ENCODE measurements at places on chromosomes 11 and 22.
A peak's percentile ranks its signal among the peaks of the same experiment; 100 is the strongest.

GRCh38 chr11:106697058-106697457 lies 321.2 kb downstream of the GUCY1A2 start:
- DNase-seq = no peak

GRCh38 chr11:134999590-134999989 lies 587.5 kb upstream of the B3GAT1 start:
- no peak for DNase-seq

DNA sequence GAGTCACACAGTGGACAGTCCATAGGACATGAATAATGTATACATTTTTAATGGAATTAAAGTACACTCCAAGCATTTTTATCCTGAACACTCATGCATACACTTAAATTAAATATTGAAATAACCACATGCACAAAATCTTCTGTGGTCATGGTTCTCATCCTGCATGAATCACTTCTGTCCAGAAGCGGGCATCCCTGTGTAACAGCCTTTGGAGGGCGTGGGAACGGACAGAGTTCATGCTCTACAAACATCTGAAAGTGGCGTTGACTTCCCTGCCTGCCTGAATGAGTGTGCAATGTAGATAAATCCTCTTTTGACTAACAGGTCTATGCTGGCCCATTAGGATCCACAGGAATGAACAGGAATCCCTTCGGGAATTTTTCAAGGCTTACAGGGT lies 780.2 kb downstream of the BRD1 start:
- DNase-seq = no peak

DNA sequence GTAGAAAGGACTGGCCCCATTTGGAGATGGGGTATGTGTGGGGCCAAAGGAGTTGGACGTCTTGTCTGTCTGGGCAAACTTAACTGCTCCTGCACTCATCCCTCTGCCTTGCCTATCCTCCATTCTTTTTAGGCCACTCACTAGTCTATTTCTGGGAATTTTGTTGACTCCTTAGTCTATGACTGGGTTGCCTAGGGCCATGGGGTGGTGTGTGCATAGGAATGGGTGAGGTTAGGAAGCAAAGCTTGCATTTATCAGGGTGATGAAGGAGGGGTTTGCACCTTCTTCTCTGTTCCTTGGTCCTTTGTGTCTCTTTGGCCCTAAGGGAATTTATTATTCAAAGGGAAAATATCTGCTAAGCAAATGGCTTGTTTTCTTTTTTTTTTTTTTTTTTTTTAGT lies 80.9 kb upstream of the OR9Q1 start:
- DNase-seq = no peak

DNA sequence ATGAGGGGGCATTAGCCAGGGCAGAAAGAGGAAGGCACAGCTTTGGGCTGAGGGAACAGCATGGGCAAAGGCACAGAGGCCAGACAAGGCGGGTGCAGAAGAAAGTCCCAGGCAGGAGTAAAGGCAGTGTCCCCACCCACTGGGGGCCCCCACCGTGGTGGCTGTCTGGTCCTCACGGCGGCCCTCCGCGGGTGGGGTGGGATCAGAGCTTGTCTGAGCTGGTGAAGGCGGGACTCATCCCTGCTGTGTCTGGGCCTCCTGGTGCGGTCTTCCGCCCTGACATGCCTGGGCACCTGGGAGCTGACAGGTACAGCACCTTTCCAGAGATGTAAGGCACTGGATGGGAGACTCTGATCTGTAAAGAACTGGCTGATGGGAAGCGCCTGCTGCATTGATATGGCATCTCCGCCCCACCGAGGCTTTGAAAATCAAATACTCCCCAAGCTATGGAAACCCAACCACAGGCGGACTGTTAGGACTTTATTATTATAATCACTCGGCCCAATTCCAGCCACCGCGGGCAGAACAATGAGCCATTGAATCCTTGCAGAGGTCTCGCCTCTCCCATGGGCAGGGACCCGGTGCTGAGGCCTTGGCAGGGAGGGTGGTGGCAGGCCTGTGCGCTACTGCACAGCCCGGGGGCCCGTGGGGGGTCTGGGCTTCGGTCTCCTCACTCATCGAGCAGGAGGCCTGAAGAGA lies 14.2 kb upstream of the GNB1L start:
- no peak for DNase-seq

DNA sequence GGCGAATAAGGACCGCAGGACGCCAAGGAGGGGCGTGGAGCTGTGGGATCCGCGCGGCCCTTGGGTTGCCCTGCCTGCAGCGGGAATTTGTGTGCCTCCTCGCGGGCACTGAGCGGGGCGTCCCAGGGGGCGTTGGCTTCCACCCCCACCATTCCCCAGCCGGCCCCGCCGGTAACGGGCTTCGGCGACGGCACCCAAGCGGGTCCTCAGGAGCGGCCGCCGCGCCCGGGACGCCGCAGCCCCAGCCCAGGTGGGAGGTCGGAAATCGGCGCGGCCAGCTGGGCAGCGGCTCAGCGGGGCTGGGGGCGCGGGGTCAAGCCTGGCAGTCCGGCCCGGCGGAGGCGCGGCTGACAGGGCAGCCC lies 320 bp downstream of the CLTCL1 start:
- DNase-seq = no peak

- DNase-seq = no peak
Observed at GRCh38 chr22:22113701-22114100, 130.9 kb upstream of the VPREB1 start.

- peak; percentile 71 for DNase-seq
Observed at GRCh38 chr22:26589845-26590736, at the start of gene TPST2. Gene TPST2, minus strand, starts transcription at chr22:26590132. Its CDS starts 48,502 bp downstream, at chr22:26541630.

- DNase-seq = no peak
Observed at GRCh38 chr11:9251311-9251710, 13.8 kb downstream of the DENND5A start.

DNA sequence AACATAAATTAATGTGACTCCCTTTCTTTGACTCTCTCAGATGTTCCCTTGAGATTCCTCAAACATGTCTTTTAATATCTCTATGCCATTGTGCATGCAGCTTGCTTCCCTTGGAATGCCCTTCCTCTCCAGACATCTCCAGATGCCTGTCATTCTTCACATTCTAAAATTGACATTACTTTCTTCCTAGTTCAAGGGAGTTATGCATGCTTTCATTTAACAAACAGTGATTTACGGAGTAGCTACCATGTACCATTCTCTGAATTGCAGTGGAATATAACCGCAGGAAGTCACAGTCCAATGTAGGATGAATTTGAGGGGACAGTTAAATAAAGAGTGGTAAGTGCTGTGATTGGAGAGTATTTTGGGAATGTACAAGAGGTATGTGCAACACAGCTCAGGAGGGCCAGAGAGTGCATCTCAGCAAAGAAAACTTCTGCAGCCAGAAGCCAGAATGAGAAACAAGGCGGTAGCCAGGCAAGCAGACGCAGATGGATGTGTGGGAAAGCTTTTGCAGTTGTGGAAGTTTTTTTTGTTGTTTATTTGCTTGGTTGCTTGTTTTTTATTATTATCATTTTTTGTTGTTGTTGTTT lies 18.7 kb downstream of the MMP10 start:
- no peak for DNase-seq

- no peak for DNase-seq
Observed at GRCh38 chr22:37101311-37102066, 8.0 kb downstream of the TMPRSS6 start.

DNA sequence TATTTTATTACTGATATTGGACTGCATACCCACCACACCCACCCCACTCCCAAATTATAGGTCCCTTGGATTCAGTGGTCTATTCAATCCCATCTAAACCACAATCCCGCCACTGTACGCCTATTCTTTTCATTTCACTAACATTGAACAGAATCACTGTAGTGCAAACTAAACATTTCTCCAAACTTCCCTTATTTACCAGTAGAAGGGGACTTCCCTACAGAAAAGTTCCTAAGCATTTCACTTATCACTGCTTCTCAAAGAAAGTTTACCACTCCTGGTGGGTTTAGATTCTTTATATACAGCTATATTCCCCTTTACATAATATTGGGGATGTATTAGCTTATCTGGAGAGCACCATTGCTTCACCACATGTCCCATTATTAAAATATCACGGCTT lies 29.3 kb downstream of the OR8B12 start:
- DNase-seq = no peak

DNA sequence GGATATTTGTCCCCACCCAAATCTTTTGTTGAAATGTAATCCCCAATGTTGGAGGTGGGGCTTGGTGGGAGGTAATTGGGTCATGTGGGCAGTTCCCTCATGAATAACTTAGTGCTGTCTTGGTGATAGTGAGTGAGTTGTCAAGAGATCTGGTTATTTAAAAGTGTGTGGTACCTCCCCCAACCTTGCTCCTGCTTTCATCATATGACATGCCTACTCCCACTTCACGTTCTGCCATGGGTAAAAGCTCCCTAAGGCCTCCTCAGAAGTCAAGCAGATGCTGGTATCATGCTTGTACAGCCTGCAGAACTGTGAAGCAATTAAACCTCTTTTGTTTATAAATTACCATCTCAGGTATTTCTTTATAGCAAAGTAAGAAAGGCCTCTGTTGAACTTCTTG lies 30.6 kb downstream of the AAMDC start:
- DNase-seq = no peak

- DNase-seq = no peak
Observed at GRCh38 chr11:130858215-130858614, 58.1 kb downstream of the SNX19 start.

- DNase-seq = no peak
Observed at GRCh38 chr11:76771446-76772099, 11.6 kb upstream of the TSKU start.

DNA sequence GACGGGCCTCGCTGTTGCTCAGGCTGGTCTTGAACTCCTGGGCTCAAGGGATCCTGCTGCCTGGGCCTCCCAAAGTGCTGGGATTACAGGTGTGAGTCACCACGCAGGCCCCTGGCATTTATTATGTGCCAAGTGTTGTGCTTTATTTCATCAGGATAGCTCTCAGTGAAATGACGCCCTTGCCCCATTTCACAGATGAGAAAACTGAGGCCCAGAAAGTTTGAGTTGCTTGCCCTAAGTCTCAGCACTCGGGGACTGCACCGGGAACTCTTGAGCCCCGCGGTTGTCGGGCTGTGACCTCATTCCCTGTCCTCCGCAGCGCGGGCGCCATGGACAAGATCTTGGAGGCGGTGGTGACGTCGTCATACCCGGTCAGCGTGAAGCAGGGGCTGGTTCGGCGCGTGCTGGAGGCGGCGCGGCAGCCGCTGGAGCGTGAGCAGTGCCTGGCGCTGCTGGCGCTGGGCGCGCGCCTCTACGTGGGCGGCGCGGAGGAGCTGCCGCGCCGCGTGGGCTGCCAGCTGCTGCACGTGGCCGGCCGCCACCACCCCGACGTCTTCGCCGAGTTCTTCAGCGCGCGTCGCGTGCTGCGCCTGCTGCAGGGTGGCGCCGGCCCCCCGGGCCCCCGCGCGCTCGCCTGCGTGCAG lies 7.3 kb downstream of the USP35 start:
- DNase-seq = no peak

DNA sequence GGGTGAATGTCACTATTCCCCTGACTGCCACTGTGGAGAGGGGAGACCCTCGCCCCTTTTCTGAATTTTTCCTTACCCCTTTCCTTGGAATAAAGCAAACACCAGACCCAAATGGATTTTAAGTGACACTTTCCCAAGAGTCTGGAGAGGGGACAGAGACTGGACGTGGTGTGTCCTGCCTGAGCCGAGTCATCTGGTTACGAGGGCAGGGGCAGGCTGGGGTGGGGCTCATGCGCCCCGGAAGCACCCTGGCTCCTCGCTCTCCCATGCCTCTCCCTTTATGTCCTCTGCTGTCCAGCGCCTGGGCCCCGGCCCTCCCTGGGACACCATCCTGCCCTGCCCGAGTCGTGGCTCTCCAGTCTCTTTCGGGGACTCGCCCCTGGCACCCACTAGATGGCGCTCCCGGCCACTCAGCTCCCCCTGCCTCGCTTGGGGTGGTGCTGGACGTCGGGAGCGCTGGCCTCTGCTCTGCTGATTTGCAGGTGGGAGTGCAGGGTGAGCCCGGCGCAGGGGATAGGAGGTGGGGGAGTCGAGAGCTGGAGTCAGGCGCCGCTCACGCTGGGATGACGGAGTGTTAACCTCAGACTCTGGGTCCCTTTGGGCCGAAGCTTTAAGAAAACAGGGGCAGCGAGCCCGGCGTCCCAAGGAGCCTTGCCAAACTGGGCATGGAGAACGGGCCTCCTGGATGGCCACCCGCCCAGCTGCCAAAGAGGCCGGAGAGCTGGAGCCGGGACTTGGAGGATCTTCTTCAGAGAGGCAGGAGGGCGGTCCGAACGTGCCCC lies 89.8 kb downstream of the RPS6KA4 start:
- peak; percentile 56 for DNase-seq

GRCh38 chr11:6219359-6219758 lies 14.0 kb downstream of the C11orf42 start:
- DNase-seq = no peak

DNA sequence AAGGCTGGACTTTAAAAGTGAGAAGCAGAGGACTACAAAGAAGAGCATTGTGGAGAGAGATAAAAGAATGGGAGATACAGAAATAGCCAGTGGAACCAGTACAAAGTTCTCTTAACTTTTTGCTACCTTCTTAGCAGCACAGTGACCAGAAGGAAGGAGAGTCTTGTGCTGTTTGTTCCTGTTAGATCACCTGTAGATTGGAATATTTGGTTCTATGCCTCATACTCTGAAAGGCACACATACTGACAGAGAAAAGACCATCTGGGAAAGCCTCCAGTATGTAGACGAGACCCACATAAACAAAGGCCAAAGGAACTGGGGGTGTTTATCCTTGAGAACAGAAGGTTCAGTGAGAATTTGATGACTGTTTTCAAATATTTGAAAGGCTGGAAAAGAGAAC lies 18.7 kb downstream of the RNF141 start:
- DNase-seq = no peak

- DNase-seq = no peak
Observed at GRCh38 chr22:41695211-41695610, 4.1 kb upstream of the MEI1 start.

DNA sequence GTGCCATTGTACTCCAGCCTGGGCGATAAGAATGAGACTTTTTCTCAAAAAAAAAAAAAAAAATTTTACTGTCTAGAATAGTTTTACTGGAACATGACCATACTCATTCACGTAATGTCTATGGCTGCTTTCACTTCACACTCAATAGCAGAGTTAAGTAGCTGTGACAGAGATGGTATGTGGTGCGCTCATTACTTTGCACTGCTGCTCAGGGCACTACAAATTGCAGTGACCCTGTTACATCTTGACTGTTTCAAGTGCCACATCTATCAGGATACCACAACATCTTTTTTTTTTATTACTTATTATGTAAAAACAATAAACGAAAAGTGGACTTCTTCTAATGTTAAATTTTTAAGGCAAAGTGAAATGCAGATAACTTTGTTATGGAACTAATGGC lies 110.3 kb downstream of the ARHGAP20 start:
- no peak for DNase-seq

DNA sequence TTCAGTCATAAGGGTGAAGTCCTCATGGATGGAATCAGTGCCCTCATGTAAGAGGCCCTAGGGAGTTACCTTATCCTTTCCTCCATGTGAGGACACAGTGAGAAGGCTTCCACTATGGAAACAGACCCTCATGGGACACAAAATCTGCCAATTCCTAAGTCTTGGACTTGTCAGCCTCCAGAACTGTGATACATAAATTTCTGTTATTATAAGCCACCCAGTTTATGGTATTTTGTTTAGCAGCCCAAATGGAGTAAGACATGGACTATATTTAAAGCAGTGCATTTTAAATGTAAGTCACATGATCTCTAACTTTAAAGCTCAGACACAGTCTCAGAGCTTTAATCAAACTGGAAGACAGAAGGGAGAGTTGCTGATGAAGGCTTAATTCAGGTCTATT lies 619.8 kb upstream of the CHORDC1 start:
- DNase-seq = no peak

Data from T-helper 2 cell (primary cell).